Epithelial cell of umbilical artery (primary cell): ENCODE measurements at places on chromosomes 4 and X. TPM values are rescaled to one million over a fixed set of nuclear protein-coding genes. Genes with fewer than 3 reads are reported as not detected.

Gene OPRPN
- total RNA-seq, result not detected in 2 replicates

Gene TCEAL6
- total RNA-seq, result not detected in 2 replicates

Gene ADAM29
- total RNA-seq, result not detected in 2 replicates

Gene MEPE
- total RNA-seq, result not detected in 2 replicates

Gene GABRG1
- not detected in 2 replicates for total RNA-seq
